ENCODE measurements at places on chromosomes 5 and 9. TPM values are rescaled to one million over a fixed set of nuclear protein-coding genes. Genes with fewer than 3 reads are reported as not detected.
A peak's percentile ranks its signal among the peaks of the same experiment; 100 is the strongest.

The RLN1 gene
- total RNA-seq: 0.76 TPM

DNA sequence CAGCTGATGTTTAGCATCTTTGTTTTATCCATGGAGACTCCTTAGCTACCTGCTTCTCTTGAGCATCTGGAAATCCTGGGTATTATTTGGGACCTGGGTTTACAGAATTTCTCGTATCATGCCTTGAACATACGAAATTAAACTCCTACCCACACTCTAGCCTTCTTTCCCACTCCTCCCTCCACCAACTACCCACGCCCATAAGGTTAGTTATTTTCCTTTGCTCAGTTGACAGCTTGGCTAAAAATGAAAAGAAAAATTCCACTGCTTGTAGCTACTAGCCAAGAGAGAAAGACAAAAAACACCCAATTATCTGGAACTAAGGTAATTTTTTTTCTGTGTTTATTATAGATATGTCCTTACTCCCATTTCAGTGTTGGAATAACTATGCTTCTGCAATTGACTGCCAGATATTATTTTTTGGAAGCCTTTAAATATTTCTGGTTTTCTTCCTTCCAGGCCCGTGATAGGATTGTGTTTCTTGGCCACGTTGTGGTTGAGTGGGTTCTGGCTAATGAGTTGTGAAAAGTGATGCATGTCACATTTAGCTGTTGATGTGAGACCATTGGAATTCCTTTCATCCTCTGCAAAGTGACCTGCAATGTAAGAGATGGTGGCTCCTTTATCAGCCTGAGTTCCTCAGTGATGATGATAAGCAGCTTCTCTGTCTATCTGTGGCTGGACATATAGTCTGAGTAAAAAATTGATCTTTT lies 308.1 kb downstream of the LRRC70 start:
- DNase-seq: no peak

GRCh38 chr5:39176759-39177630 lies 42.4 kb downstream of the FYB1 start:
- DNase-seq: no peak

DNA sequence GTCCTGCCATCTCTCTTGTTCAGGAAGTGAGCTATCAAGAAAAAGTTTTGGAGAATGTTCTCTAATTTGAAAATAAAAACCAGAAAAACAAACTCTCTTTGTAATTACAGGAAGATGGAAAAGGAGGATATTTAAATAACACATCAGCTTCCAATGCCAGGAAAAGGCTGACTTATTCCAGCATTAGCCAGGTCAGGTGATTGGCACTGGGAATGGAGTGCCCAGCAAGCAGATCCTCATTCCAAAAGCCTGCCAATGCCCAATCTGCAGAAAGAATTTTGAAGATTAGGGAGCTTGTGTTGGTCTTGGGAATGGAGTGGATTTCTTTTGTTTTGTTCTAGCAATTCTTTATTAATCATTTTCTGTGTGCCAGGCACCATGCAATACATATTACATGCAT lies 196.6 kb downstream of the SNCAIP start:
- no peak for DNase-seq

DNA sequence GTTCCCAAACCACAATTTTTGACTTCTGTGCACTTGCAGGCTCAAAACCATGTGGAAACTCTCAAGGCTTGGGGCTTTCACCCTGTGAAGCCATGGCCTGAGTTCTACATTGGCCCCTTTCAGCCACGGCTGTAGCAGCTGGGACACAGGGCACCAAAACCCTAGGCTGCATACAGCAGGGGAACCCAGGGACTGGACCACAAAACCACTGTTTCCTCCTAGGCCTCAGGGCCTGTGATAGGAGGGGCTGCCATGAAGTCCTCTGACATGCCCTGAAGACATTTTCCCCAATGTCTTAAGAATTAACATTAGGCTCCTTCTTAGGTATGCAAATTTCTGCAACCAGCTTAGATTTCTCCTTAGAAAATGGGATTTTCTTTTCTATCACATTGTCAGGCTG lies 312.1 kb upstream of the TUSC1 start:
- DNase-seq: no peak

- DNase-seq: peak; percentile 6
Measured at GRCh38 chr5:616484-617039, 4.4 kb downstream of the CEP72 start.

All from uterus (tissue), 4 donors.